CD4-positive, CD25-positive, alpha-beta regulatory T cell (primary cell): ENCODE measurements at places on chromosomes 11 and 22.

DNA sequence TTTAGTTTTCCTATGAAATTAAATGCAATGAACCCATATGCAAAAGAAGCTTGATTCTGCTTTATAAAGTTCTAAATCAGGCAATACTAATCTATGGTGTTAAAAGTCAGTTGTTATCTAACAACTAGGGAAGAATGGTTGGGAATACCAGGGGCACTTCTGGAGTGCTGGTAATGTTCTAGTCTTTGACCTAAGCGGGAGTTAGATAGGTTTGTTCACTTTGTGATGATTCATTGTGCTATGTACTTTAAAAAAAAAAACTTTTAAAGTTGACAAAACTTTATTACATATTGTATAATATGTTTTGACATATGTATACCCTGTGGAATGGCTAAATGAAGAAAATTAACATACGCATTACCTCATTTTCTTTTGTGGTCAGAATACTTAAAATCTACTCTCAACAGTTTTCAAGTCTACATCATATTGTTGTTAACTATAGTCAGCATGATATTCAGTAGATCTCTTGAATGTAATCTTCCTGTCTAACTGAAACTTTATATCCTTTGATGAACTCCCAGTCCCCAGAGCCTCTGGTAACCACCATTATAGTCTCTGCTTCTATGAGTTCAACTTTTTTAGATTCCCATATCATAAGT, 39.2 kb downstream of the BIRC2 start:
- H3K36me3 ChIP-seq = peaks cover 33% of the 10 kb centered on the region
- H3K27me3 ChIP-seq = no peaks in the 10 kb centered on the region
- no peak overlapping the region for H3K4me3 ChIP-seq
- DNase-seq = no peak

DNA sequence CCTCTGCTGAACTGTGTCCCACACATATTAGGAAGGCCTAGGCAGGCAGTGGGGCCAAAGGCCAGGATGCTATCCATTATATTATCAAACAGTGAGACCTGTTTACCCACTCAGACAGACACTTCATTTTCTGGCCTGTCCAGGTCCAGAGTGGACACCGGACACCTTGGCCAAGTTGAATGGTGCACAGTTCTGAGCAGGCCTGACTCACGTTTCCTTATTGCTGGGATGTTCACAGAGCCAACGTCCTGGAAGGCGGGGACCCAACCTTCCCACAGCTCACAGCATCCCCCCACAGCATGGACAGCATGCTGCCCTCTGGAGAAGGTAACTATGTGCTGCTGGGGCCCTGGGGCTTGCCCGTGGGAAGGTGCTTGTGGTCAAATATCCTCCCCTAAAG, 86.6 kb downstream of the BTBD10 start:
- H3K27ac ChIP-seq = no peak overlapping the region
- no peaks in the 10 kb centered on the region for H3K27me3 ChIP-seq
- peaks cover 99% of the 10 kb centered on the region for H3K36me3 ChIP-seq
- no peaks in the 10 kb centered on the region for H3K4me1 ChIP-seq

GRCh38 chr11:114050258-114050927, 9.1 kb upstream of the ZBTB16 start:
- no peak overlapping the region for H3K27ac ChIP-seq
- no peak for DNase-seq
- H3K36me3 ChIP-seq = no peaks in the 10 kb centered on the region

DNA sequence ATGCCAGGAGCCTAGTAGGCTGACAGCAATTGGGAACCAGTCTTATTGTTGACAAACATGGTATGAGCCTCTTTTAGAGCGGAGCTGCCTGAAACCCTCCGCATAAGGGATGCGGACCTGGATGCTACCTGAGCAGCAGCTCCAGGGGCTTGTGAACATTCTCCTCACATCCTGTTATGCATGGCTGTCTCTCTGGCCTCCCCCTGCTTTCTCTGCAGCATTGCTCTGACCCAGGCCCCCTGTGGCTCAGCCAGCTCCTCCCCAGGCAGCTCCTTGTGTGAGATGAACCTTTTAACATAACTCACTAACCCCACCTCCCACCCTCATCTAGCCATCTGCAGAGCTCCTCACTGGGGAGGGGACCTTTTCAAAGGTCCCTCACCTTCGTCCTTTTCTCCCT, 6.0 kb downstream of the BMAL1 start:
- no peak for DNase-seq
- no peak overlapping the region for H3K27ac ChIP-seq
- no peaks in the 10 kb centered on the region for H3K27me3 ChIP-seq
- H3K4me3 ChIP-seq = no peak overlapping the region
- peaks cover 90% of the 10 kb centered on the region for H3K4me1 ChIP-seq

DNA sequence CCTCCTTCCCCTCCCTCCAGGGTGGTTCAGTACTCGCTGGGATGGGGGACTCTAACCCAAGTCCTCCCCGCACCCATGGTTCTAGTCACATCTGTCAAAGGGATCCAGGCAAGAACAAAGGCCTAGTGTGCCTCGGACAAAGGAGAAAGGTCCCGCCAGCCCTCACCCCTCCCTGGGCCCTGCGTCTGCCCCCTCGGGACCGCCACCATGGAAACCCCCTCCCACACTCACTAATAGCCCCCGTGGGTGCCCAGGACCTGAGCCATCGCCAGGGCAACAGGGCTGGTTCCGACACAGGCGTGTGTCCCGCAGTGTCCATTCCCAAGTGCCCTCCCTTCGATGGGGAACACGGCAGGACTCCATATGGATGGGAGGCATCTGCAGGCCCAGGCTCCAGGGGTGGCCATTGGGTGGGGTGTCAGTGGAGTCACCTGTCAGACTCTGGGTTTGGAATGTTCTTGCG, 5.1 kb upstream of the CARNS1 start:
- no peak overlapping the region for H3K4me3 ChIP-seq
- H3K36me3 ChIP-seq = peaks cover 20% of the 10 kb centered on the region
- DNase-seq = no peak

GRCh38 chr11:102517670-102518069, 12.9 kb downstream of the MMP7 start:
- peaks cover 16% of the 10 kb centered on the region for H3K27me3 ChIP-seq
- no peak overlapping the region for H3K4me3 ChIP-seq
- H3K36me3 ChIP-seq = no peaks in the 10 kb centered on the region
- H3K4me1 ChIP-seq = no peaks in the 10 kb centered on the region

DNA sequence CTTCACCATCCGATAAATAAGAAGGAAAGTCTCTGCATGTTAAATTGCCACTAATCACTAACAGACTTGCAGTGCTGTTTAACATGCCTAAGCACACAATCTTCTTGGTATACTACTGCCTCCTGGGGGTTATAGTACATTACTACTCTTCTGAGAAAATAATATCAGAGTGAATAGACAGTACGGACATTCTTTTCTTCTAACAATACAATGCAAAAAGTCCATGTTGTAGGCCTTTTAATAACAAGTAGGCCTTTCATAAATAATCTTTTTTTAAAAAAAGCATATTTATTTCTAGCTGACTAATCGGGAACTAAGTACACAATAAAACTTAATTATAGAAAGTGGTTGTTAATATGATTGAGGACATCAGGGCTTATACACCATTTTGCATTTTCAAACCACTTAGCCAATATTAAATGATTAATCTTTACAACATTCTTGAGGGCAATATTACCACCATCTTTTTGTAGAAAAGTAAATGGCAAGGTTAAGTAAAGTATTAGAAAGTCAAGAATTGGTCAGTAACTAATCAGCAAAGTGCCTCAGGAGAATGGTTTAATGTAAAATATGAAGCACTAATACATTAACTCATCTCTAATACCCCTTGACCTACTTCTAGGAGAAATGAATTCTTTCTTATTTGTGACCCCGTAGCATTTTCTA, 84.7 kb downstream of the TTC28 start:
- no peaks in the 10 kb centered on the region for H3K36me3 ChIP-seq
- H3K27ac ChIP-seq = no peak overlapping the region
- no peak overlapping the region for H3K4me3 ChIP-seq
- H3K27me3 ChIP-seq = peaks cover 7% of the 10 kb centered on the region
- peak; percentile 31 for DNase-seq
